Activated CD8-positive, alpha-beta memory T cell treated with anti-CD3 and anti-CD28 coated beads for 48 hours (primary cell): ENCODE measurements at places on chromosomes 13 and 19.

DNA sequence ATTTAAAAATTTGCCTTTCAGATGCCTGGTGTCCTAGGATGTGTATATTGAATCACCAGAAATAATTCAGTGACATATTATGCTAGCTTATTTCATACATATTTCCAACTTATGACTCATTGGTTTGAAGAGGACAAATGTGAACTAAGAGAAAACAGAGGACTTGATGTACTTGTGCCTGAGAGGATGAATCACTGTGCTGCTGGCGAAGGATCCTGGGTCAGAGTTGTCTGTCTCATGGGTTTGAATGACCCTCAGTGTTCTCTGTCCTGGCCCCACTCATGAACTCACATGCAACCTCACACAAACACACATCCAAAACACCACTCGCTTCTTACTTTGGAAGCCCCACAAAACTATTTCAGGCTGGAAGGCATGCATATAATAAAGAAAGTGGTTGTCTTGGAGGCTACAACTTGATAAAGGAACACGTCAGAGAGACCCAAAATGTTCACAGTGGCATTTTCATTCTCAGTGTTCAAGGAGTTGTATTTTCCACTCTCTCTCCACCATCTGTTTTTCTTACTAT lies 129.0 kb upstream of the SPRY2 start:
- no peak for DNase-seq

- DNase-seq = no peak
These were observed 1494.5 kb downstream of the SLITRK5 start for GRCh38 chr13:89165685-89166084.

DNA sequence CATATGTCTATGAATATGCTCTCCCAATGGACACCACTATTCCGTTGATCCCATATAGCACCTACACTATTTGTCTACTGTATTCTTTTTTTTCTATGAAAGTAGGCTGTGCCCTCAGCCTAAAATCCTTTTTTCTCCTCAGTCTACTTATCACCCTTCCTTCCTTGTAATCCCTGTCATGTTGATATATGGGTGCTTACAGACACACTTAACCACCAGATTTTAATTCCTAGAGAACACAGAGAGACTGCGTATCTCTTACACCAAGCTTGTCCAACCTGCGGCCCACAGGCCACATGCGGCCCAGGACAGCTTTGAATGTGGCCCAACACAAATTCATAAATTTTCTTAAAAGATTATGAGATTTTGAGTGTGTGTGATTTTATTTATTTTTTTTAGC lies 101.1 kb downstream of the ZAR1L start:
- DNase-seq = no peak

GRCh38 chr13:72295153-72295552 lies 428.1 kb upstream of the DACH1 start:
- no peak for DNase-seq

DNA sequence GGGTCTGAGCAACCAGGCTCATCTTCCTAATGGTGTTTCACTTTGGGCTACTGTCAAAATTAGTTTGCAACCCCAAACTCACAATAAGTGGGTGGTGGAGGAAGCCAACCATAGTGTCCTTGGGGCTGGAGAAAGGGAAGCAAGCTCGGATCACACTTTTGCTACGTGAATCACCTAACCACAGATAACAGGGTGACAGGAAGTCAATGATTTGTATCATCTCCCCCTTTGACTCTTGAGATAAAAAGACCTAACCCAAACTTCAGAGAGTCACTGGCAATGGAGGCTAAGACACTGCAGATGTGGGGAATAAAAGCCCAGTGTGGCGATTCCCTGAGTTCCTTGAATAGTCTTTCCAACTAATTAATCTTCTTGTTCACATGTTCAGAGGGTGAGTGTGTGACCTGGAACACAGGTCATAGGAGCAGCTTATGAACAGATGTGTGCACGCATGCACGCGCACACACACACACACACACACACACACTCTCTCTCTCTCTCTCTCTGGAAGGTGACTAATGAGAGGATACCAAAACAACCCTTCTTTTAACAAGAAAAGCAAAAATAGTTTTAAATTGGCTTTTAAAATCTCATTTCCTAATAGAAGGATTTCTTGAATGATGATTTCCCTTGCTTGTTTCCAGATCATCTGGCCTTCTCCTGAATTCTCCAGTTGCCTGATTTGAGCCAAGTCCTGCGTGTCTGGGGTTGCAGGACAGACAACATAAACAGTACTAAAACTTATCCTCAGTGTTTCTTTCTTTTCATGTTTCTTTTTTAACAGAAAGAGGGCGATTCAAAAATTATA lies 21.2 kb upstream of the DOCK9 start:
- no peak for DNase-seq
